ENCODE measurements at places on chromosomes 11 and 22.
A peak's percentile ranks its signal among the peaks of the same experiment; 100 is the strongest.

DNA sequence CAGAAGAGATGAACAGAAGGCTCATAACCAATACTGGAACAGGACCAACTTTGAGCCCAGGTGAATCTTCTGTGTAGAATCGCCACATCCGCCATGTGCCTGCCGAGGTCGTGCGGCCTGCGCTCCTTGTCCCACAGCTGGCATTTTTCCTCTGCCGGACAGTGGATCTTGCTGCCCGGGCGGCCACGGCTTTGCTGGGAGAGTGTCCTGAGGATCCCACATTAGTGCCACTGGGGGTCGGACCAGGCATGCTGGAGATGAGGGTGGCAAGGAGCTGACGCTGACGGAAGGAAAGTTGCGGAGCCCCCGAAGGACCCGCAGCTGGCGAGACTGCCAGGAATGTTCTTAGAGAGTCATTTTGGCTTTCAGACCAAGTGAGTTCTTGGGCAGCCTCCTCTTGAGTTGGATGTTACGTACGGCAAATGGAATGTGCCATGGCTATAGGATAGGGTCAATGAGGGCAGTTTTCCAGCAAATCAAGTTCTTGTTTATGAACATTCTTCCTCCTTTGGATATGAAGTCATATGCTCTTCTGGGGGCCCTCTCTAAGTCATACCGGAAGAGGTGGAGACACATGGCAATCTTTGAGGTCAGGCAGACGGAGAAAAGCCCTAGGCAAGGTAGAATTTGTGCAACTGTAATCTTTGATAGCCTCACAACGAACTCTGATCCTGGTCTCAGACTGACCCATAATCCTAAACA, 57.4 kb upstream of the NUP160 start:
- DNase-seq, result no peak

DNA sequence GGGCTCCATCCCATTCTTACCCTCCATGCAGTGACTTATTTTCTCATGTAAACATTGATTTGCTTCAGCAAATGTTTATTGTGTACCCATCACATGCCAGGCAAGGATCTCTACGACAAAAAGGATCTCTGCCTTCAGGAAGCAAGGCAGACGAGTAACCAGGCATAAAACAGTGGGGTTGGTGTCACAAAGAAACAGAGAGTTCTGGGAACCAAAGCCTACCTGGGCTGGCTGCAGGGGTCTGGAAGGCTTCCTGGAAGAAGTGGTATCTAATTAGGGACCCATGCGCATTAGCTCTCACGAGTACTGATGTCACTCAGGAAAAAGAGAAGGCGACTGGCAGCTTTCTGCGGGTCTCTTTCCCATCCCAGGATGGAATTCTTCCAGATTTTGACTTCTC, 44.5 kb downstream of the KIAA1671 start:
- no peak for DNase-seq

- no peak for DNase-seq
These were observed 14.8 kb downstream of the KIAA0930 start for GRCh38 chr22:45225732-45226502.

DNA sequence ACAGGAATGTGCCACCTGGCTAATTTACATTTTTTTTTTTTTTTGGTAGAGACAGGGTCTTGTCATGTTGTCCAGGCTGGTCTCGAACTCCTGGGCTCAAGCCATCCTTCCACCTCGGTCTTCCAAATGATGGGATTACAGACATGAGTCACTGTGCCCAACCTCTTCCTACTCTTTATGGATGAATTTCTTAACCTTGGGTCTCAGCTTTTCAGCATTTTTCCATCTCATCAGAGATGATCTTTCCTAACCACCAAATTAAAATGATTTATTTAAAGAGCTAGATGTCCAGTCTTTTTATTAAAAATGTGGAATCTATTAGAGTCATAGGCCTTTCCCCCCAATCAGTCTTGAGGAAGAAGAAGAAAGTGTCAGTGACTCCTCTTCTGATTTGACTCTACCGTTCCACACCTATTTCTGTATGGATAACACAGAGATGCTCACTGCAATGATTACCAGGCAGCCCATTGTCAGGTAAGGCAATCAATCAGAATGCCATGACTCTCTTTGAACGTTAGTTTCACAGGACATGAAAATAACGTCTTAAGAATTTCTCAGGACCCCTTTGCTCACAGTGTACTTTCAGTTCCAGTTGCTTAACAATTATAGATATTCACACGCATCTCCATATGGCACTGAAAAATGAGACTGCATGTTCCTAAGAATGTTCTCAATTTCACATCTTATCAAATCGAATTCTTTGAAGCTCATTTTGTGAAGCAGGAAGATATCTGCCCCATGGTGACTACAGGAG, 51.0 kb downstream of the MIAT start:
- no peak for DNase-seq

GRCh38 chr11:17864478-17864941, 129.9 kb downstream of the KCNC1 start:
- peak; percentile 6 for DNase-seq

DNA sequence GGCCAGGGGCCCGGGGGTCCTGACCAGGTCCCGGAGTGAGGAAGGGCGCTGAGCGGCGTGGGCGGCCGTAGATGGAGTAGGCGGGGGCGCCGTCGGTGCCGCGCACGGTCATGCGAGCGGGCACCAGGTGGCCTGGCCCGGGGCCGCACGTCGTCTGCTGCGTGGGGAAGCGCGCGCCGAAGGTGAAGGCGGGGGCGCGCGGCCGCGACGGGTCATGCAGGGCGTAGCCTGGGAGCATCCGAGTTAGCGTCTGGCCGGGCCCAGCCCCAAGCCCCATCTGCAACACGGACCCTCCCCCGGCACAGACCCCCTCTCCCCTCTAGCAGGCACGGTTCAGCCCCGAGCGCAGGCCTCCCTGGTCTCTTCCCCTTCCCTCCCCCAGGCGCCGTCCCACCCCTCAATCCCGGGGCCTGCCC, 1.7 kb upstream of the TYMP start:
- DNase-seq, result peak; percentile 80

DNA sequence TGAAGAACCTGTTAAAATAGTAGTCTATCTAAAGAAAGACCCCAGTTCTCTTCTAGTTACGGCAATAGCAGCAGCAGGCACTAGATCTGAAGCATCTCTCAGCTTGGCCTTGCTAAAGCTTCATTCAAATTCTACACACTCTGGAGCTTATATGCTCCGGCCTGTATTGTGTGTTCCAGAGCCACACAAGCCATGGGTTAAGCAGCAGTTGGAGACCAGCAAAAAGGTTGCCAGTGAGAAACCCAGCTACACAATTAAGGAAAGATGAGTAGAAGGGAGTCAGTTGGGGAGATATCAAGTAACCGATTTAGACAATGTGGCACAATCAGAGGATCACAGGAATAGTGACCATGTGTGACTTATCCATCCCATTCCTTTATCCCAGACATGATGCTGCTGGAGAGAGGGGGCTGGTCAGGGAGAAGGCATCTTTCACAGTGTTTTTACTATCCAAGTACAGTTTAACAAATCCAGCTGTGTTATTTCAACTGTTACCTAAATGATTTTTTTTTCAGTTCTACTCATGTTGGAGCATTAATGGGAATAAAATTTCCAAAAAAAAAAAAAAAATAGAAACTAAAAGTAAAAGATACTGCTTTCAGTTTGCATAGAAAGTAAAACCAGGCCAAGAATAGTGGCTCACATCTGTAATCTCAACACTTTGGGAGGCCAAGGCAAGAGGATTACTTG, 41.0 kb downstream of the PAX6 start:
- DNase-seq, result no peak

DNA sequence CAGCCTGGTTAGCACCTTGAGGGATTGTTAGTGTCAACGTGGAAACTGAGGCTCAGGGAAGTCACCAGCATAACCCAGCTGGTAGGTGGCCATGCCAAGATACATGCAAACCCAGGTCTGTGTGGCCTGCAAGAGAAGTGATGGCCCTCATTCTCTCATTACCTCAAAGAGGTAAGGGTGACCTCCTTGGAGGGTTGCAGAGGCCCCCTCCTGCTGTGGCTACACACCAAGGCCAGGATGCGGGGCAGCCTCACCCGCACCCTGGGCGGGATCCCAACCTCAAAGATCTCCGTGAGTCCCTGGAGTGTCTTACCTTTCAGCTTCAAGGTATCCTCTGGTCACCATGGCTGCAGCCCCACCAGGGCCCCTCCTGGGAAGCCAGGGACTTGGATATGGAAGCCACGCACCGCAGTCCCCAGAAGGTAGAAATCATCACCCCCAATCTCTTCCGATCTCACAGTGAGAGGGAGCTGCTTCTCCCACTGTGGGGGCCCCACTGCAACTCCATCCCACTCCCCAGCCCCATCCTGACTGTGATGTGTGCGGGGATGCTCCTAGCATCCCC, 95.4 kb downstream of the MORC2 start:
- DNase-seq, result no peak

GRCh38 chr11:20041499-20041898, 118.8 kb downstream of the DBX1 start:
- DNase-seq, result no peak

DNA sequence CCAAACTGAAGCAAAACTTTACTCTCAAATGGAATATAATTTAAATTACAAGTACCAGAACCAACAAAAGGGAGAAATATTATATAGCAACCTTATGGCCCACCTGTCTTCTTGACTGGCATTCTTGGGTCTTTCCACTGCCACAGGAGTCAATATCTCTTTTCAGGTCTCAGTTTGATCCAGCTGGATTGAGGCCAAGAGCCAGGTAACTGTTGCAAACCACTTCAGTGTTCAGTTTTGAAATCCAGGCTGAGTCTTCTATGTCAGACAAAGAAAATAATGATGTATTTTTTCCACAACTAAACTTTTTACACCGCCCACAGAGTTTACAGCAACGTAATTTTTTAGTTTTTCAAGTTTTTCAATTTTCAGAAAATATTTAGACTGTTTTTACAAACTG, 648 bp downstream of the DLG2 start:
- DNase-seq, result no peak

DNA sequence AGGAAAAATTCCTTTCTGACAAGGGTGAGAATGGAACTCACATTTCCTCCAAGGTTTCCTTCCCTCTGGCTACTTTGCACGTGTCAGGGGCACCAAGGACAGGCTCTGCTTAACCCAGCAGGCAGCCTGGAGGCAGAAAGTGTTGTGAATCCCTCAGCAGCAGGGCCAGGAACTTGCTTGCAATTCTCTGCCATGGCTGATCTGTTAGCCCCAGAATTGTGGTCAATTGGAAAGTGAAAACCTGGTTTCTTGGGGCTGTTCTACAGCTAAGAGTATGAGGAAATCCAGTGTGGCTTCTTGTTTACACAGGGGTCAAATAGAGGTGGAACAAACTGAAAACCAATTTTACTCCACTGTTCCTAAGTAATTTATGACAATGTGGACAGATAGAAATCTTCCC, 38.3 kb upstream of the CEP295 start:
- DNase-seq, result no peak

- no peak for DNase-seq
These were observed 402.3 kb downstream of the TBC1D22A start for GRCh38 chr22:47164514-47165337.

DNA sequence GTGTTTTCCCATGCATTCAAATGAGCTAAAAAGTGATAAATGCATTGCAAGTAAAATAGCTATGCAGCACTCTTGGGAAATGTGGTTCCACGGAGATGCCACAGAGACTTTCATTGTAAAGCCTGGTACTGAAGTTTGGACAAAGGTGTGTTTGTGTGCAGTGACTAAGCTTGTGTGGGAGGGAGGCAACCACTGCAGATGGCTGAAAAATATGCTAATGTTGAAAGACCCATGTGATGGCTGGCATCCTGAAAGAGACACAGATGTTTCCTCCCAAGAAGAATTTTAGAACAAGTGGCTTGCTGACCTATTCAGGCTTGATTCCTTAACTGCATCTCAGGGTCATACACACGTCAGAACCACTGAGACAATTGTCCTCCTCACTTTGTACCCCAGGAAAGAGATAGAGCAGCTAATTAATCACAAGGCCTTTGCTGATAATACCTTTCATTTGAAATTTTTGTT, 73.8 kb downstream of the FAM76B start:
- DNase-seq, result peak; percentile 48

DNA sequence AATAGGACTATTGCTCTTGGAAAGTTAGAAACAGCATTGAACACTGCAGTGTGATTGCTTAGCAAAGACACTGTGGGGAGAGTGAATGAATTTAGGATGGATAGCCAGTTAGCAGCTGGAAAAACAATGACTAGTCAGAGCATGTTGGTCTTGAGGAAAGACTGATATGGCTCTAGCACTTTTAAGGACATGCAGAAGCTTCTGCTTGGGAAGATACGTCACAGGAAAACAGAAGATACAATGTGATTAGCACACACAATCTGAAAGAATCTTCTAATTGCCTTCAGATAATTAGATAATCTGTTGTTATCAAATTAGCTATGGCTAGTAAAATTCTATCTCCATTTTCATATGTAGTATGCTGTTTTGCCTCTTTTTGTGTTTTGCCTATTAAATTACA, 530.7 kb upstream of the CHORDC1 start:
- DNase-seq, result no peak

Data from activated naive CD4-positive, alpha-beta T cell treated with Interleukin-2 at 50 U/mL for 16 hours (primary cell).